Ovary (tissue), 10 donors: ENCODE measurements at places on chromosomes 7 and 10.

DNA sequence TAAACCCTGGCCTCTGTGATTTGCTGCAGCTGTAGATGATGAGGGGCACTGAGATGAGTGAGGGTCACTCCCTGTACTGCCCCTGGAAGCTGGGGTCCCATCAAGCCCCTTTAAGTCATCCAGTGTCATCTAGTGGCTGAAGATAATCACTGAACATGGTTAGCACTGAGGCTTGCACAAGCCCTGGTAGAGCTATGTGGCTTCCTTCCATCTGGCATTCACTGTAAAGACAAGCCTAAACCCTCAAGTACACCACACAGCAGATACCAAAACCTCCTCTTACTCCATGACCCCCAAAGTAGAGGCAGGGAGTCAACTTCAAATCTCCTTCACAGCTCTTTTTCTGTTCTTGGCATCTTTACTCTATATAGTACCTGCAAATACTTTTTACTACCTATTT lies 72.7 kb upstream of the MRLN start:
- DNase-seq: no peak
- H3K27ac ChIP-seq: no peak overlapping the region
- peaks cover 9% of the 10 kb centered on the region for H3K4me1 ChIP-seq
- H3K27me3 ChIP-seq: no peaks in the 10 kb centered on the region
- no peak overlapping the region for H3K4me3 ChIP-seq

DNA sequence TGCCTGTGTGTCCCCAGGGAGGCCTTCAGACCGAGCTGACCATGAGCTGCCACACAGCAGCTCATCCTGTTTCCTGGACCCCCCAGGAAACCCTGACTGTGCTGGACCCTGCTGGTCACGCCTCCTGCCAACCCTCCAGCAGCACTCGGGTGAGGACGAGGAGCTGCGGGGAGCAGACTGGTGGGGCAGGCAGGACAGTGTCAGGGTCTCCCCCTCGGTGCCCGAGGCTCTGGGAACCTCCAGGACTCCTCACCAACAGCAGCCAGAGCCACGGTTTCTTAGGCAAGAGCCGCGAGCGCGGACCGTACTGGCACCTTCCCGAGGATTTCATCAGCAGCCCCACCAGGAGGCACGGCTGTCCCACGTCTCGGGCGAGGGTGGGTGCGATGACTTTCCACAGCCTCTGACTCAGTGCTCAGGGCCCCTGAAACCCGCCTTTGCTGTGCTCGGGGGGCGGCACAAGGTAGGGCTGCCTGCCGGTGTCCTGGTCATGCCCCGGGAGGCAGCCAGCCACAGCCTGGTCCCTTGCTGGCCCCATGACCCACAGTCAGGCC lies 186.9 kb downstream of the ELFN1 start:
- no peaks in the 10 kb centered on the region for H3K4me1 ChIP-seq
- H3K4me3 ChIP-seq: no peak overlapping the region
- H3K27ac ChIP-seq: no peak overlapping the region
- DNase-seq: peak; percentile 16

- H3K36me3 ChIP-seq: no peaks in the 10 kb centered on the region
- no peaks in the 10 kb centered on the region for H3K27me3 ChIP-seq
- peak; percentile 7 for DNase-seq
- no peaks in the 10 kb centered on the region for H3K4me1 ChIP-seq
- H3K4me3 ChIP-seq: no peak overlapping the region
- no peak overlapping the region for H3K27ac ChIP-seq
These were observed 242.8 kb downstream of the PTPRN2 start for GRCh38 chr7:158344706-158345300.

DNA sequence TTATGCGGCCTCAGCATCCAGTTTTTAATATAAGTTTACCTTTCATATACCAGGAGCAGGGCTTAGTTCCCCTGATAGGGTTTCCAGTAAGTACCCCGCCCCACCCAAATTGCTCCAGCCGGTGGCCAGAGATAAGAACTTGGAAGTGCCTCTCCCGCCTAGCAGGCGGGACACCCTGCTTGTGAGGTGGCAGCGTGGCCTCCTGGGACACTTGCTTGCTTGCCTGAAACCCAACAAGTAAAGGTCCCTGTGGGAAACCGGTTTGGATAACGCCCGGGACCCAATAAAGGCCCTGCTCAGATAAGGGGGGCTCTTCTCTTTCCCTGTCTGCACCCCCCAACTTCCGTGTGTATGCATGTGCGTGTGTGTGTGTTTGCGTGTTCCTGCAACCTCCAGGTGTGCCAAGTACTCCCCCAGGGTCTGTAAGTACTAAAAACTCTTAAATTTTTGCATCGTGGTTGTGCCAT lies 154.3 kb downstream of the ARHGAP21 start:
- no peak overlapping the region for H3K4me3 ChIP-seq
- no peak overlapping the region for H3K27ac ChIP-seq
- H3K4me1 ChIP-seq: no peaks in the 10 kb centered on the region
- DNase-seq: no peak

DNA sequence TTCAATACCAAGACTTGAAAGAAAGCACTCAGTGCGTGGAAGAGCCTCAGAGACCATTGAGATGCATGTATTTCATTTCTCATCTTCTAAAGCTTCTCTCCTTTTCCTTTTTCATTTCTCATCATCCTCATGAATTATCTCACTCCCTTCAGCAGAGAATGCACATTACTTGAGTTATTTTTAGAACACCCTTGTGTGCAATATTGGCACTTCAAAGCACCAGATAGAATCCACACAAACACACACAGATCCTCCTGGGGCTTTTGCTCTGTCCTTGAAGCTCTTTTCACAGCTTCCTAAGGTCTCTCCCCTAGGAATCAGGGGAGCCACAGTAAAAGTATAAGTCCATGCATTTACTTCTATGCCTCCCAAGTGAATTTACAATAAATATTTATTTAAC lies 18.3 kb downstream of the DGKI start:
- H3K27me3 ChIP-seq: no peaks in the 10 kb centered on the region
- no peak overlapping the region for H3K27ac ChIP-seq
- H3K36me3 ChIP-seq: no peaks in the 10 kb centered on the region
- no peak overlapping the region for H3K4me3 ChIP-seq
- H3K4me1 ChIP-seq: no peaks in the 10 kb centered on the region
- DNase-seq: no peak

GRCh38 chr10:69278446-69278963 lies at the start of gene HK1:
HK1 (plus strand) TSS chr10:69278496.
- no peak for DNase-seq
- H3K4me3 ChIP-seq: no peak within 1 kb of the TSS
- H3K27ac ChIP-seq: no peak within 1 kb of the TSS
- H3K27me3 ChIP-seq: no peaks in the 10 kb centered on the region
- no peaks in the 10 kb centered on the region for H3K36me3 ChIP-seq

GRCh38 chr7:106566672-106567071 lies 94.3 kb downstream of the CCDC71L start:
- no peak overlapping the region for H3K4me3 ChIP-seq
- no peak for DNase-seq
- H3K36me3 ChIP-seq: no peaks in the 10 kb centered on the region
- no peaks in the 10 kb centered on the region for H3K27me3 ChIP-seq
- no peak overlapping the region for H3K27ac ChIP-seq

DNA sequence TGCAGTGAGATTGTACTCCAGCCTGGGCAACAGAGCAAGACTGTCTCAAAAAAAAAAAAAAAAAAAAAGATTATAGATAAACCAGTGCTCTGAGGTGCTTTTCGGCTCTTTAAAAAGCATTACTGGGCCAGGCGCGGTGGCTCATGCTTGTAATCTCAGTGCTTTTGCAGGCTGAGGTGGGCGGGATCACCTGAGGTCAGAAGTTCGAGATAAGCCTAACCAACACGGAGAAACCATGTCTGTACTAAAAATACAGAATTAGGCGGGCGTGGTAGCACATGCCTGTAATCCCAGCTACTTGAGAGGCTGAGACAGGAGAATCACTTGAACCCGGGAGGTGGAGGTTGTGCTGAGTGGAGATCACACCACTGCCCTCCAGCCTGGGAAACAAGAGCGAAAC lies 6.6 kb upstream of the HNRNPF start:
- DNase-seq: no peak
- no peaks in the 10 kb centered on the region for H3K27me3 ChIP-seq
- peaks cover 2% of the 10 kb centered on the region for H3K4me1 ChIP-seq
- no peak overlapping the region for H3K27ac ChIP-seq

GRCh38 chr7:105941596-105941995 lies 21.5 kb upstream of the CDHR3 start:
- no peak overlapping the region for H3K4me3 ChIP-seq
- H3K27me3 ChIP-seq: no peaks in the 10 kb centered on the region
- no peak overlapping the region for H3K27ac ChIP-seq
- no peaks in the 10 kb centered on the region for H3K4me1 ChIP-seq

- H3K4me1 ChIP-seq: peaks cover 1% of the 10 kb centered on the region
- H3K27me3 ChIP-seq: no peaks in the 10 kb centered on the region
These were observed 52.7 kb upstream of the DKK1 start for GRCh38 chr10:52261362-52261761.

DNA sequence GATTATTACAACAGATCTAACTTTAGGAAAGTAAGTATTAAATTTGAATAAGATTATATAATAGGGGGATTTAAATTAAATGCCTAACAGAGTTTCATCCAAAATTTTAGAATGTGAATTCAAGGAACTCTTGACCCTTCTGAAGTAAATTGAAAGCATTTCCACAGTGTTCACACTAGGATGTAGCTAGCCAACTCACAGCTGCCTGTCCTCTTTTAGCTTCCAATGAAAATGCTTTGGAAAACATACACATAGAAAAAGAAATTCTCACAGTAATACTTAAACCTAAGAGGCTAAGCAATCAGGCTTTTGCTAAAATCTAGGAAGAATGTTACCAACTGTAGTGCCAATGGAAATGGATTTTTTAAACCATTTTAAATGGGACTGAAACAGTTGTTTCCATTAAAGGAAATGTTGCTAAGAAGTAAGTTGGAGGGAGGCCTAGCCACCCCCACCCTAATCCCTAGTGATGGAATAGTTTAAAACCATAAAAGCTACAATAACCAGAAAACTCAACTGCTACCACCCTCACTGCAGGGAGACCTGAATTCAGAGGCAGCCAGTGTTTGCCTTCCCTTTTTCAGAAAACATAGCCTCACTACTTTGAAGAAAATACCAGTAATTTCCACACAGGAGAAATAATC lies 58.3 kb downstream of the REEP3 start:
- H3K4me1 ChIP-seq: peaks cover 6% of the 10 kb centered on the region
- no peak for DNase-seq
- no peak overlapping the region for H3K4me3 ChIP-seq
- H3K27me3 ChIP-seq: no peaks in the 10 kb centered on the region
- H3K27ac ChIP-seq: no peak overlapping the region
- H3K36me3 ChIP-seq: no peaks in the 10 kb centered on the region

GRCh38 chr10:80455461-80456349 lies 1.6 kb downstream of the TSPAN14 start:
- DNase-seq: no peak
- no peaks in the 10 kb centered on the region for H3K36me3 ChIP-seq
- peak overlapping the region; percentile 97 for H3K4me3 ChIP-seq
- H3K4me1 ChIP-seq: peaks cover 24% of the 10 kb centered on the region
